Activated T-helper 2 cell treated with anti-CD3 and anti-CD28 coated beads, Interferon-gamma antibody, Interleukin-2, Interleukin-4, amounts not matched to agents 10 μg/mL and 5 μg/mL and 100 μg/mL, durations not matched to agents 14 hours and 24 hours and 36 hours (primary cell): ENCODE measurements at places on chromosomes 12 and 14. TPM values are rescaled to one million over a fixed set of nuclear protein-coding genes. Genes with fewer than 3 reads are reported as not detected.

Gene PRH2
- total RNA-seq = not detected in 2 replicates

Gene DCAF11
- total RNA-seq = 67.2 and 77.3 TPM in 2 replicates

Gene KCNH5
- total RNA-seq = not detected in 2 replicates

Gene TBX5
- not detected in 2 replicates for total RNA-seq

Gene SLC7A8
- total RNA-seq = 5.3 and 5.4 TPM in 2 replicates

Gene C12orf60
- 2.2 and 2.8 TPM in 2 replicates for total RNA-seq

Gene RNASE3
- total RNA-seq = not detected in 2 replicates

Gene CCDC38
- total RNA-seq = 0.07 TPM in 1 of 2 replicates, not detected in the other

Gene MGST1
- 1.4 and 1.8 TPM in 2 replicates for total RNA-seq

Gene SPRYD3
- 35.1 and 36.2 TPM in 2 replicates for total RNA-seq

Gene PSMB5
- 124 and 134 TPM in 2 replicates for total RNA-seq
